ENCODE measurements at places on chromosomes 7 and 10.
A peak's percentile ranks its signal among the peaks of the same experiment; 100 is the strongest.

DNA sequence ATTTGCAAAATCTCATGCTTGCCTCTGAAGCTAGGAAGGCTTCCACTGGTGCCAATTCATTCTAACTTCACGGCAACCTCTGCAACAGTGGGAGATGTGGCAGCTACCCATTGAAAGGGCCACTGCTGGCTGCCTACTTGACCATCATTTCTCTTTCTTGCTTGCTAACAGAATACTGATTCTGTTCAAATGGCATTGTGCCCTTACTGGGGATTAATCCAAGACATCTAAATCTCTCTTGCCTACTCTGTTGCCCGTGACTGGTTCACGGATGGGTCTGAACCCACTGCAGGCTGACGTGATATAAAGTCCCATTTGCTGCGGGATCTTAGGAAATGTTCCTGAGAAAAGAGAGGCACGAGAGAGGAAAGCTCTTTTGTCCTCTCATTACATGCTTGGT is 51.3 kb upstream of the GSDME start:
- DNase-seq = no peak

DNA sequence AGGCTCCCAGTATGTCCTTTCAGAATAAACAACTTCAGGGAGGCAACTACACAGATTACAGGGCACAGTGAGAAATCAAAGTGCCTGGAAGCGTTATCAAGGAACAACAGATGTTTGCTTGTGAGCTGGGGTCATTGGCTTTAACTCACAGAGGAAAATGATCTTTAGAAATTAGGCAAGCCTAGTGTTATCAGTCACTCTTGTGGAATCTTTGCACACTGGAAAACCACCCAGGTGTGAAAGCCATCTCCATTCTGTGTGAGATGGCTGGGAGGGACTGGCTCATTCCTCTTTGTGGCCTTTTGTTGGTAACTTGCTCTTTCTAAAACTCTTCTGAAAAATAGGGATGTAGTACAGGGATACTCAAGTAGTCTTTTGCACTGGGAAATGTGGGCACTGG is 716.0 kb downstream of the XPNPEP1 start:
- DNase-seq = no peak

GRCh38 chr10:100265821-100266485 is 1.5 kb downstream of the CWF19L1 start:
- DNase-seq = no peak

- DNase-seq = no peak
These were observed 180.8 kb upstream of the CDK1 start for GRCh38 chr10:60597513-60597912.

- DNase-seq = no peak
These were observed 57.4 kb downstream of the MKLN1 start for GRCh38 chr7:131385039-131385605.

DNA sequence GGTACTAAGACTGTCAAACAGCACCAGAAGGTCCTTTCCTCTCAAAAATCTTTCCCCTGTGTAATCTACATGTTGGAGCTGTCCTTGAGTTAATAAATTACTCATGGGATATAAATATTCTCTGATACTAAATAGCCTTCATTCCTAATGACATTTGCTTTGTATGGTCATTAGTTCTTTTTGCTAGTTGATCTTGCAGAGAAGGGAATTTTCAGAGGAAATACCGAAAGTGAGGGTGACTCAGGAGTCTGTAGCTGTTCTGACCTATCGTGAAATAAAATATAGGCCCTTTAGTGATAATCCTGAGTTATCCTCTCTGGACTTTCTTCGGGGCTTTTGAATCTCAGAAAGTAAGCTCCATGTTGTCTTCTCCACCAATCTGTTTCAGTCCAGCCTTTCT is 19.4 kb upstream of the CLDN12 start:
- no peak for DNase-seq

DNA sequence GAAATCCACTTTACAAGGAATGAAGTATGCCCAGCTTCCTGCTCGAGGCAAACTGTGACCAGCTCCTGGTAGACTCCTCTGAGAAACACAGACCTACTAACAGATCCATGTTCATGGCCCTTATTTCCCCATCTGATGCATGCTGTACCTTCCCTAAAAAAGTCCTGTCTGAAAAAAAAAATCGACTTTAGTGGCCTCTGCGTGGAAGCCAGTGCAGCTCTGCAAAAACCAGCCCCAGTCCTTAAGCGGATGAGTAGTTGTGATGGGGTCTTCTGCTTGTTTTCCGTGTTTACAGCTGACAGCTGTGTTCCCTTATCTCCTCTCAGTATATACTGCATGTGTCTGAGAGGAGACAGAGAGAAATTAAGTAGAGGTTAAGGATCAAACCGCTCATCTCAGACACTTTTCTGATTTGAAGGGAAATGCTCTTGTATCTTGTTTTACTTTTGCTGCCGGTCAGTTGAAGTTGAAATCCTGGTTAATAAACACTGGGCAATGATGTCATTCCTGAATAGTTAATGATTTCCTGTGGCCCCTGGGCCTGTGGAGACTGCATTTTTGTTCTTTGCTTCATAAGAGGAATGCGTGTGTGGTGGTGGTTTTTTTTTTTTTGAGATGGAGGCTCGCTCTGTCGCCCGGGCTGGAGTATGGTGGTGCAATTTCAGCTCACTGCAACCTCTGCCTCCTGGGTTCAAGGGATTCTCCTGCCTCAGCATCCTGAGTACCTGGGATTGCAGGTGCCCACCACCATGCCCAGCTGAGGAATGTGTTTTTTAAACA is 67.6 kb downstream of the DOCK1 start:
- DNase-seq = no peak

DNA sequence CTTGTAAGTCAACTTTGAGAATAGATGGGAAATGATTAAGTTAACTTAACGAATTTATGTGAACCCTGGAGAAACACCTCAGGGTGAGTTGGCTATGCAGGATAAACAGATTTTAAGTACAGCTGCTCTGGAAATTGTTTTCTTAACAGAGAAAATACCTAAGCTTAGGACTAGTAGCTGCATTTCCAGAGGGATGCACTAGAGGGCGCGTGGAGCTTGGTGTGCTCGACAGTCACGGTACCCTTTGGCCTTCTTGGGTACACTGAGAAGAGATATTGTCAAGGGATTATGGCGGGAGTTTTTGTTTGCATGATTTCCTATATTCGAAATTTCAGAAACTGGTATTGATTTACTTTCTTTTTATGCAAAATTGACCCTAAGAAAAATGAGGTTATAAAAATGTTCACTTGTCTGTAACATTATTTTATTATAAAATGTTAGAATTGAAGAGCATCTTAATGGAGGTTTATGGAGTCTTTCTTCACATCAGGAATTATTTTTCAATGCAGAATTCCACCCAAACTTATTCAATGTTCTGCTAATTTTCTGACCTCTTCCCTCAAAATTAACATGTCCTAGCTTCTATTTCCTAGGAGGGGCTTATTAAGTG is 58.4 kb upstream of the MYO3A start:
- DNase-seq = peak; percentile 34

DNA sequence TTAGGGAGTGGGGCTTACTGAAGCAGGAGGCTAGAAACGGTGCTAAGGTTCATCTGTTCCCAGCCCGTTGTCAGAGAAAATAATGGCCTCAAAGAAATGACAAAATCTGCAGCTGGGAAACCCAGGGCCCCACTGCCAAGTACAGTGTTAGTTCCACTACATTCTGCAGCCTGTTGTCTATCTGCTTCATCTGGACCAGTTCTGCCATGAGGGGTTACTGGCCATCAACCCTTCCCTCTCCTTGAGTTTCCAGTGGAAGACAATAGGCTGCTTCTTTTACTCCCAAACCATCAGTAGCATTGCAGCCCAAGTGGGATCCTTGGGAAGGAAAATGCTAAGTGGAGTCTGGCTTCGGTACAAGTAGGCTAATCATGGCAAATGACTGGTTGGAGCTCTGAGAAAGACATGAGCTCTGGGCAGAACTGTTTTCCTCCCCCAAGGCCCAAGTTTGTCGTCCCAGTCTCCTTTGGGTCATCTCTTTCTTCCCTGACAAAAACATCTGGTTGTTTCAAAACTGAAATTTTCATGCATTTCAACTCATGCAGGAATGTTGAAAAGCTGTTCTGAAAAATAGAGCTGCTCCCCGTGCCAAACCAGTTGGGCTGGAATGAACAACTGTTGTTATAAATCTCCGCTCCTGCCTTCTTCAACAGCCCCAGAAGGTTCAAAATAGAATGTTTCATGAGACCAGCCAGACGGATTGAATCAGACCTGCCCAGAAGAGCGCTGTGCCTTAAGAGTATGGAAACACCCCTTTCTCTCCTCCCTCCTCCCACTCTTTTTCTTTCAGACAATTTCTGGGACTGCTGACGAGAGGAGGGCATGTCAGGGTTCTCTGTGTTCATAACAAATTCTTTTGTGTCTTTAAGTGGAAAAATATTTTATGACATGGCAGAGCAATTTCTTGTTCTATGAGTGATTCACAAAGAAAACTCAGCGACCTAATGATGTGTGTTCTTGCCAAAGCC is 116.6 kb downstream of the RAB18 start:
- no peak for DNase-seq

DNA sequence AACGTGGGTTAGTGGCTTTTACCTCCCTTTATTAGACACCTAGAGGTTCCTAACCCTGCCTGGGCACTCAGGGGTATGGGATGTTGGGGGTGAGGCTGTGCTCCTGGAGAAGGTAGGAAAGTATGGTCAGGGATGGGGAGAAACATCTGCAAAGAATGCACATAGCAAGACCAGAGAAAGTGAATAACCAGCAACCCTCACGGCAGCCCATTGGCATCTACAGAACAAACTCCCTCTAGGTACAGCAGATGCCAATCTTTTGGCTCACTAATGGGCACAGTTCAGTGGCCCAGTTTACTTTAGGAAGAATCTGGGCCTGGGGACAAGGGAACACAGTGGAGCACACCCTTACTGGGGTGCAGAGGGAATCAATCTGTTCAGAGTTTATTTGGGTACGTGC is 143.9 kb downstream of the JAZF1 start:
- DNase-seq = no peak

DNA sequence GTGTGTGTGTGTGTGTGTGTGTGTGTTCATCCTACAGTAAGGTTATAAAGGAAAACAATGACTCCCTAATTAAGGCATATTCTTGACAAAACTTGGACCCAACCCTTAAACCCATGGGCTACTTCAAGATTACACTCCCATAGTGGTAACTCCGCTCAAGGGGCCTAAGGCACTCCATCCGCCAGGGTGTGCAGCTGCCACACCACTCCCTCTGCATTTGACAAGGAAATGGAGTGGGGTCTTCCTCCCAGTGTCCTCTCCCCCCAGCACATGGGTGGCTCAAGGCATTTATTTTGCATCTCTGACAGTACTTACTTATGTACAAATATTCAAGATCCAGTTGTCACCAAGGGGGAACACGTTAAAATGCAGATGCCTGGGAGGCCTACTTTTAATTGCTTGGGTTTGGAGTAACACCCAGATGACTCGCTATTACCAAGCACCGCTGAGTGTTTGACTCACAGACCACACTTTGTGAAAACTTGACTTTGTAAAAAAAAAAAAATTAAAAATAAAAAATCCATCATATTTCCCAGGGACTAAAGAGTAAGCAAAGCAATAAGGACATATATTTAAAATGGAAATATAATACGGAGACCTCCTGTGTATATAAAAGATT is 53.0 kb upstream of the AGR3 start:
- DNase-seq = no peak

GRCh38 chr7:151243408-151244195 is 4.9 kb downstream of the SMARCD3 start:
- DNase-seq = no peak

- DNase-seq = no peak
These were observed 19.4 kb upstream of the ATAD1 start for GRCh38 chr10:87837445-87837844.

DNA sequence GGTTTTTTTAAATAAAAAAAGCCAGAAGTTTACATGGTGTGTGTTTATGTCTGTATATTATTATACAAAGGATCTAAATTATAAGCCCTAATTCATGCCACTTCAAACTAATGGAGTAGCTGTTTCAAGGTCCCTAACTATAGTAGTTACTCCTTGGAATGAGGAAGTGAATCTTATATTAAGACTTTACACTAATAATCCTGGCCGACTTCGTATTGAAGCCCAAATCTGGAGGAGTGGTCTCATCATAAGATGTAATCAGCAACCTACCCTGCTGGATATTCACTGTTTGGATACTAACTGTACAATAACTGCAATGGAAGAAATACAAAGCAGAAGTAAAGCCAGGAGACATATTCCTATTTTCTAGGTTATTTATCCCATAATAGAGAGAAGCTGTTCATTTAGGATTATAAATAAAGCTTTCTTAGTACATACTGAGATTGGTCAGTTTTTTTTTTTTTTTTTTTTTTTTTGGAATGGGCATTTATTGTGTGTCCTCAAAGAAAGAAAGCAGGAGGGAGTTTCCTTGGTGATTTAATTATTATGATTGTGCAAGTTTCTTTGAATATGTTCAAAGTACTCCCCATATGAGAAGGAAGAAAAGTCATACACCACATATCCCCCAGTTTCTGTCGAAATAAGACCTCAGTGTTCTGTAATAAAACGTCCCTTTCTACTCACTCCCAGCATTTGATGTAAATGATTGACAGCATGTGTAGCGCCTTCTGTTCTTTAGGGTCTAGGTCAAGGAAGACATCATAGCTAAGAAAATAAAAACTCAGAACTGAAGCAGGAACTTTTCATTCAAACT is 397.8 kb downstream of the EXOC4 start:
- no peak for DNase-seq

- DNase-seq = no peak
These were observed 18.3 kb downstream of the IRF5 start for GRCh38 chr7:128955981-128956380.

Measured in activated B cell treated with CpG ODN at 0.5 μM for 24 hours (primary cell).